ENCODE measurements at places on chromosomes 2 and 18. TPM values are rescaled to one million over a fixed set of nuclear protein-coding genes. Genes with fewer than 3 reads are reported as not detected.
A peak's percentile ranks its signal among the peaks of the same experiment; 100 is the strongest.

AQP12A gene
- total RNA-seq, result not detected

GRCh38 chr2:205806143-205806905 is 124.0 kb downstream of the NRP2 start:
- DNase-seq, result peak; percentile 77

DNA sequence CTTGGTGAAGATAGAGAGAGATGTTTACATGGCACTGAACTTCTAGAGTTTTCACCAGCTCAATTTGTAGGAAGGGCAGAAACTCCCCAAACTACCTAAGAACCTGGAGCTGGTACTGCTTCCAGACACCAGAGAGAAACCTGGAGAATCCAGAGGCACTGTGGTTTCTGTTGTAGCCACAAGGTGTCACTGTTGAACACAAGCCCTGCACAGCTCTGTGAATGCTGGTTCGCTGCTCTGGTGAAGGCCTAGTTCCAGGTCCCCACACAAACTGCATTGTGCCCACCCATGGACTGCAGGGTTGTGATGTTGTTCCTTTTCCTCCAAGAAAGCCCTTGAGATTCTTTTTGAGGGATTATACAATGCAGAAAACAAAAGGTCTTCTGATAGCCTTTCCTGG is 150.5 kb upstream of the HS6ST1 start:
- DNase-seq, result no peak

DNA sequence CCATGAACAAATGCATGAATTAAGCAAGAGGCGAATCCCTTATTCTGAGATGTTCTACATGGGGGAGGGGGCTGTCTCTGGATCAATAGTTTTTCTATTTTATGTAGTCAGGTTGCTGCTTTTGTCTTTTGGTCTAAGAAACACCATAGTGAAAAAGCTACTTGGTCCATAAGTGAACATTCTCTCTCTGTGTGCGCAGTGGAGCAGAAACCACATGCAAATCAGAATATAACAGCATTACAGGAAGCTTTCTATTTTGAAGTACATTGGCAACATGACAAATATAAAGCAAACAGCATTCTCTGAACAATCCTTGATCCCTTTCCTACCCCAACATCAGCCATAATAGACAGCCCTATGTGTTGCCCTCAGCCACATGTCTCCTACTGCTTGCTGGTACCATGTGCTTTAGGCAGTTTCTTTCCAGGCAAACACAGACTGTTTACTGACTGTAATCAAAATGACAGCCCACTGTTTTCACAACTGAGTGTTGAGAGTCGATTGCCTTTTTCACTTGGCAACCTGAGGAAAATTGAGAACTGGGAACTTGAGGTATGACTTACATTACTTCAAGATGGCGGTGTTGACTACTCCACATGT is 10.6 kb downstream of the SCN3A start:
- no peak for DNase-seq
